Upper lobe of left lung (tissue), 6 donors: ENCODE measurements at places on chromosomes 1 and 21.
A peak's percentile ranks its signal among the peaks of the same experiment; 100 is the strongest.

- DNase-seq: peak; percentile 12
Observed at GRCh38 chr21:42553435-42553834, 39.8 kb downstream of the SLC37A1 start.

DNA sequence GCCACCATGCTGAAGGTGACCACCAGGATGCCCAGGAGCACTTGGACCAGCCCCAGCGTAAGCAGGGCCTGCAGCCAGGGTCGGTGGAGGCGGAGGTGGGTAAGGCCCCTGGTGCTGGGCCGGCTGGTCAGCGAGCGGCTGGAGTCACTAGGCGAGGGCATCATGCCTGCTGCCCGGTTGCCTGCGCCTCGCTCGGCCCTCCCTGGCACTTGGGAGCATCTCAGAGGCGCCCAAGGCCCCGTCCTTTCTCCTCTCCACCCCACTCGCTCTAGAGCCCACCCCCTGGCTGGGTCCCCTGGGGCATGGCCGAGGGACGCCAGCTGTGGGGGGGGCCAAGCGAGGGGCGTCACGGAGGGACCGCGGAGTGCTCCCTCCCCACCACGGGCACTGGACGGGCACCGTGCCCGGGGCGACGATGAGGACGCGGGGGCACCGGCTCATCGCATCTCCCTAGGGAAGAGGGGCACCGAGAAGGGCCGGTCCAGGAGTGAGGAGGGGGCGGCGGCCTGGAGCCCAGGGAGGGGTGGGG lies 505 bp downstream of the ENTREP3 start:
- no peak for DNase-seq

DNA sequence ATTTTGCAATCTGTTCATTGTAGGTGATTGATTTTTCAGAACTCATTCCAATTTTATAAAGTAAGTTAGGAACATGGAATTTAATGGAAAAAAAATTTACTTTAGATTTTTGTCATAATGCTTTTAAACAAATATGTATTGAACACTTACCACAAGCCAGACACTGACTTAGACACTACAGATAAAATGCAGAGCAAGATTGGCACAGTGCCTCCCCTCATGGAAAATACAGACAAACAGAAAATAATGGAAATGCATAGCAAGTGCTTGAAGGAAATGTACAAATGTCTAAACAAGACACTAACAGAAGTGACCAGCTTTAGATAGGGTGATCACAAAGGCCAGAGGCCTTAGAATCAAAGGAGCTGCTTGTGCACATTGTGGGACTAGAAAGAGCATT lies 260.5 kb upstream of the ADGRL2 start:
- no peak for DNase-seq

GRCh38 chr1:235643837-235644692 lies 5.5 kb downstream of the GNG4 start:
- DNase-seq: no peak

GRCh38 chr21:43936247-43936967 lies 71.4 kb downstream of the AGPAT3 start:
- no peak for DNase-seq
